Fibroblast of skin of back (primary cell): ENCODE measurements at places on chromosomes 5 and 9.
A peak's percentile ranks its signal among the peaks of the same experiment; 100 is the strongest.

GRCh38 chr5:83414601-83415000 lies 56.9 kb upstream of the VCAN start:
- DNase-seq, result peak; percentile 32

GRCh38 chr5:149762958-149763630 lies 33.0 kb downstream of the PPARGC1B start:
- no peak for DNase-seq

- peak; percentile 99 for DNase-seq
These were observed 165.3 kb downstream of the BNC2 start for GRCh38 chr9:16705111-16705604.

DNA sequence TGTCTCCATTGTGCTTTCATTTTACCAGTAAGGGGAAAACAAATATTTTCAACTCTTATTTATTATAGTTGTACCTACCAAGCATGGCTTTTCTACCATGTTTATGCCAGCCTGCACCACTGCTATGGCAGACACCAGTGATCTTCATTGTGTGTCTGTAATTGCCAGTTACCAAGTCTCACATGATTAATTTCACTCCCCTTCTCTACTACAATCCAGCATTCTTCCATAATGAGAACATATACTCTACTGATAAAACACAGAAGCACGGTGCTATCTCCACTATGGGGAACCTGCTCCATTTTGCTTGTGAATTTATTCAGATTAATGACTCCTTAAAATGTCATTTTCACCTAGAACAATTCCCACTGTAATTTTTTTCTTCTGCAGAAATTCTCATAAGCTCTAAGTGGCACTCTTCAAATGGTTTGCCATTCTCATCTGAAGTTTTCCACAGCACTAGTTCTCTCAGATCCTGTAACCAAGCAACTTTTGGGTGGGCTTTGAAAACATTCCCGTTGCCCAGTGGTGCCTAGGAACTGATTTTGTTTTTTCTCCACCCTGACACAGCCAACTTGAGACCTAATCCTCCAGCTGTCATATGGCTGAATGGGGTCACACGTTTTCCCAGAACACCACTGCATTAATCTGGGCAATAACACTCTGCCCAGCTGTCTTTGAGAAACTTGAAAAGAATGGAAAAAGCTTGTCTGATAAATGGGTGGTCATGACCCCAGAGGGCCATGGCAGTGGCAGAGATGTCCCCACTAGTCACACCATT lies 222.7 kb upstream of the RASEF start:
- DNase-seq, result no peak

- no peak for DNase-seq
These were observed 28.1 kb downstream of the NIPBL start for GRCh38 chr5:36904677-36905076.

DNA sequence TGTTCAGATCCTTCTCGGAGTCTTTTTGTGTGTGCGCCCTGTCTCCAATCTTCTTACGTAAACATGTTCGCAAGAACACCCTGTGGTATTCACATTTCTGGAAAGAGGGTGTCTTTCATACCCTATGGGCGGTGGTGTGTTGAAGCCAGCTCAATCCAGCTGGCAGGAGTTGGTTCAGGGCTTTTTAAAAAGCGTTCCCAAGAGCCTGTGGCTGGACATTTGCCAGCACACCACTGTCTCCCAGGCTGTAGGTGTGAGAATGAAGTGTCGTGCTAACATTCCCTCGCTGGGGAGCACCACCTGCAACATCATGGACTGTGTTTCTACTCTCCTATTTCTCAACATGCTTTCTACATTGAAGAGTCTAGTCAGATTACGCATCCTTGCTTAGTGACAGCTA lies 51.7 kb downstream of the S1PR3 start:
- DNase-seq, result no peak

DNA sequence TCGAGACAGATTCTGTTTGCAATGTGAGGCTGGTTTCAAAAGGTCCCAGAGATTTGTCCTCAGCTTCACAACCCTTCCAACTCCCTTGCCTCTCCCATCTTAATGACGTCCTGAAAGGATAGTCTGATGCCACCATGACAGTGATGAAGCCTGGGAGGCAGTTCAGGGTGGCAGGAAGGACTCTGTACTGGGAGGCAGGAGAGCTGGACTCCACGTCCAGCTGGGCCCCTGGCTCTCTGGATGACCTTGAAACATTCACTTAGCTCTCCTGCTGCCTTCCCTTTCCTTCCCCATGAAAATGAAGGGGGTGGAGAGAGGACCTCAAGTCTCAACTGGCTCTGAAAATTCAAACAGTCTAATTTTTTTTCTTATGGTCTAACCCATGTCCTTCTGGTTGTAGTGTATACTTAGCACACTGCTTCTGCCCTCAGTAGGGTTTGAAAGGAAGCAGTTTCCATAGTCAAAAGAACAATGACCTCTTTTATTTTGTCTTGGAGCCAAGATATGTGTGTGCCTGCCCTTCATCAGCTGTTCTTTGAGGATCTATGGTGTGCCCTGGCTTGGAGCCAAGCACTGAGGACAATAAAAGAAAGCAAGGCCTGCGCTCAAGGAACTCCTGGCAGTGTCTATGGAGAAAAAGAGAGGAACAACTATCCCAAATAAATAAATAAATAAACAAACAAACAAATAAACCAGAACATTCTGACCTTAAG lies 188.3 kb downstream of the GRIA1 start:
- DNase-seq, result no peak
